ENCODE measurements at places on chromosomes 12 and 14.

DNA sequence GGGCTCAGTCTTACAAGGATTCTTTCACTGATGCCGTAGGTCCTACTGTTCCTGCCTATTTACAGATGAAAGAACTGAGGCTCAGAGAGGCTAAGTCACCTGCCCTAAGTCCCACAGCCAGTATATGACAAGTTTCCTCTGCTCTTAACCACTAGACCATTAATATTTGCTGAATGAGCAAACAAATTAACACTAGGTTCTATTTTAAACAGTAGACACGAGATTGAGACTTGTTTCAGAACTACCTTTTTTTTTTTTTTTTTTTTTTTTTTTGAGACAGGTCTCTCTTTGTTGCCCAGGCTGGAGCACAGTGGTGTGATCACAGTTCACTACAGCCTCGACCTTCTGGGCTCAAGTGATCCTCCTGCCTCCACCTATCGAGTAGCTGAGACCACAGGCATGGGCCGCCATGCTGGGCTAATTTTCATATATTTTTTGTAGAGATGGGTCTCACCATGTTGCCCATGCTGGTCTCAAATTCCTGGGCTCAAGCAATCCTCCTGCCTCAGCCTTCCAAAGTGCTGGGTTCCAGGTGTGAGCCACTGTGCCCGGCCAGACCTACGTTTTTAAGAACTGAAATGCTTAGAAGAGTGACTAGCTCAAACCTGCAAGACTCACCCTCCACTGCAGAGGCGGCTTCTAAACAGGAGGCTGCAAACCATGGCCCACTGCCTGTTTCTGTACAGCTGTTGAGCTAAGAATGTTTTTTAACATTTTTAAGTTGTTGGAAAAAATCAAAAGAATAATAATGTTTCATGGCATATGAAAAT lies 12.9 kb downstream of the SYNE3 start:
- H3K4me3 ChIP-seq, result no peak overlapping the region
- H3K36me3 ChIP-seq, result no peaks in the 10 kb centered on the region
- H3K27ac ChIP-seq, result no peak overlapping the region
- DNase-seq, result no peak
- H3K27me3 ChIP-seq, result no peaks in the 10 kb centered on the region
- no peaks in the 10 kb centered on the region for H3K4me1 ChIP-seq

DNA sequence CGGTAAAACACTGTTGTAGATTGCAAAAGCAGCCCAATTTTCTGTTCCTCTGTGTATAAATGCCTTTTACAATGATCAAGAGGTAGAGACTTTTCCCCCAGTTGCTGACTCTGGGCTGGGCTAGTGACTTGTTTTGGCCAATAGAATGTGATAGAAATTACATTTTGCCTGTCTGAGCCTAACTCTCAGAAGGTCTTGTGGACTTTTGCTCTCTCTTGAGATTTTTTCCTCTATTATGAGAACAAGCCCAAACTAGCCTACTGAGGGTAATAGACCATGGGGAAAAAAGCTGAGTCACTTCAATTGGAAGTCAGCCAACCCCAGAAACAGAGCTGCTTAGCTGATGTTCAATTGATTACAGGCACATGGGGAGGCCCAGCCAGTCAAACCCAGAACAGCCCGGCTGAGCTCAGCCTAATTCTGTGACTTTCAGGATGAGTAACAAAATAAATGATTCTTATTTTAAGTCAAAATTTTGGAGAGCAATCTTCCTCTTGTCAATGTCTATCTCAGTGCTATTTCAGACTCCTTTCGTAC lies 61.4 kb downstream of the MYF5 start:
- no peak overlapping the region for H3K4me3 ChIP-seq
- H3K27me3 ChIP-seq, result no peaks in the 10 kb centered on the region
- H3K27ac ChIP-seq, result no peak overlapping the region
- H3K36me3 ChIP-seq, result peaks cover 60% of the 10 kb centered on the region
- DNase-seq, result no peak
- peaks cover 56% of the 10 kb centered on the region for H3K4me1 ChIP-seq

GRCh38 chr12:56634837-56635791 lies 5.0 kb upstream of the BAZ2A start:
- peaks cover 25% of the 10 kb centered on the region for H3K36me3 ChIP-seq
- peaks cover 58% of the 10 kb centered on the region for H3K4me1 ChIP-seq
- peak; percentile 80 for DNase-seq

GRCh38 chr12:58496411-58497190 lies 423.7 kb downstream of the LRIG3 start:
- DNase-seq, result no peak
- H3K27ac ChIP-seq, result no peak overlapping the region
- peaks cover 2% of the 10 kb centered on the region for H3K4me1 ChIP-seq
- no peaks in the 10 kb centered on the region for H3K36me3 ChIP-seq
- H3K27me3 ChIP-seq, result no peaks in the 10 kb centered on the region

- H3K4me3 ChIP-seq, result no peak overlapping the region
- DNase-seq, result no peak
- no peak overlapping the region for H3K27ac ChIP-seq
Observed at GRCh38 chr12:530308-530707, 70.6 kb downstream of the B4GALNT3 start.

GRCh38 chr12:83092129-83092528 lies 405.4 kb downstream of the TMTC2 start:
- DNase-seq, result no peak
- peaks cover 8% of the 10 kb centered on the region for H3K36me3 ChIP-seq
- H3K4me1 ChIP-seq, result peaks cover 26% of the 10 kb centered on the region
- H3K27ac ChIP-seq, result no peak overlapping the region
- no peak overlapping the region for H3K4me3 ChIP-seq
- no peaks in the 10 kb centered on the region for H3K27me3 ChIP-seq

DNA sequence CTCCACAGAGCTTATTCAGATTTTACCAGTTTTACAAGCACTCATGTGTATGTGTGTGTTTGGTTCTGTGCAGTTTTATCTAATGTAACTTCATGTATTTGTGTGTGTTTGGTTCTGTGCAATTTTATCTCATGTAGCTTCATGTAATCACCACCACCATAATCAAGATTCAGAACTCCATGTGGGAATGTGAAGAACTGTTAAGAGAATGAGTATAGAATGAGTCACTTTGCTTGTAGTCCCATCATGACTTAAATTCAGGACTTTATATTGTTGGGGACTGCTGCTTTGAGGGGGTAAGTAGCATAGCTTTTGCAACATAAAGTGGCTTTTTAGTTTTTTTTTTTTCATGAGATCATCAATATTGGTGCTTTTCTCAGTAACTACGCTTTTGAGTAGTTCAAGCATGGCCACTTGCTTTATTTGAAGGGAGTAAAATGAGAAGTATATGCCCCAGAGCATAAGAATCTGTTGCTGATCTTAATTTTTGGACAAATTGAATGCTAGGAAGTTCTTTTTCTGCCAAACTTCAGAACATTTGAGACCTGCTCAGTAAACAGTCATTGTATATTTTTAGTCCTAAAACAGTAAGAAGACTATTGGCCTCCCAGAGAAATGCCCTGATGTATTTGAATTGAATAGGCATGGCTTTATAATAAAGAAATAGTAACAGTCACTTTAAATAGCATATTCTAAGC lies 28.8 kb downstream of the PROX2 start:
- H3K4me3 ChIP-seq, result no peak overlapping the region
- no peak overlapping the region for H3K27ac ChIP-seq
- H3K27me3 ChIP-seq, result no peaks in the 10 kb centered on the region
- H3K36me3 ChIP-seq, result no peaks in the 10 kb centered on the region
- no peaks in the 10 kb centered on the region for H3K4me1 ChIP-seq

DNA sequence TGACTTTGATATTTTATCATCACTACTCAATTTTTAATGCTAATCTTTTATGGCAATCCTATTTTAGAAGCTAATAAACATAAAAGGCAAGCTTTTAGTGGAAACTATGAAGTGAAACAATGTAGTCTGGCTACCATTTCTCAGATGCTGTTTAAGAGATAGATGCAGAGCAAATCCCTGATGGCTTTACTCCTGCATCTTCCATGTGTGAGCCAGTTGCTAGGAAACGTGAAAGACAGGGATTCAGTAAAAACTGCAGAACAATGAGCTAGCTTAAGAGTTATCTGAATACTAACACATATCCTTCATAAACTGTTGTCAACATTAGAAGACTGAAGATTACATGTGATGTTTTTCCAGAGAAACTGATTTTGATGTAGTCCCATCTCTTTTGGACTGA lies 112.6 kb downstream of the SLC2A13 start:
- DNase-seq, result no peak
- H3K27ac ChIP-seq, result no peak overlapping the region
- peaks cover 27% of the 10 kb centered on the region for H3K36me3 ChIP-seq

- H3K27ac ChIP-seq, result no peak overlapping the region
- no peak for DNase-seq
- H3K27me3 ChIP-seq, result peaks cover 3% of the 10 kb centered on the region
Observed at GRCh38 chr12:126353604-126354003, 1288.4 kb downstream of the AACS start.

GRCh38 chr14:59187802-59188460 lies 536 bp upstream of the DAAM1 start:
- H3K4me3 ChIP-seq, result peak overlapping the region; percentile 93
- peaks cover 35% of the 10 kb centered on the region for H3K27me3 ChIP-seq
- peak; percentile 16 for DNase-seq
- H3K36me3 ChIP-seq, result no peaks in the 10 kb centered on the region
- H3K4me1 ChIP-seq, result peaks cover 17% of the 10 kb centered on the region
- H3K27ac ChIP-seq, result peak overlapping the region; percentile 52

- DNase-seq, result no peak
- H3K36me3 ChIP-seq, result no peaks in the 10 kb centered on the region
- H3K4me3 ChIP-seq, result no peak overlapping the region
- no peak overlapping the region for H3K27ac ChIP-seq
Observed at GRCh38 chr12:5524116-5524768, 92.3 kb downstream of the NTF3 start.

DNA sequence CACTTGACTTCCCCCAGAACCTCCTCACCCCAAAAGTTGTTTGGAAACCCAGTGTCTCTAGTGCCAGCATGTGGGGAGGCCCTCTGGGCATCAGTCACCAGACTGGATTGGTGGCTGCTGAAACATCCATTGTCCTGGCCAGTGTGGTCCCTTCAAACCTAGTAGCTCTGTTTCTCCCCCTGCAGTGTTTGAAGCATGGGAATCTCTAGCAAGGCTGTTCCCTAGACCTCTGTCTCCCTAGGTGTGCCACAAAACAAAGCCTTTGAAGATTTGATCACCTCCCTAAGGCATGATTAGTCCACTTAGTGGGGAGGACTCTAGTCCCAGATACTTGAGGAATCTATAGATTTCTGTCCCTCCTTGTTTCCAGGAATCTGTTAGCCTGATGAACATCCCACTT lies 60.3 kb downstream of the ARF6 start:
- H3K4me1 ChIP-seq, result no peaks in the 10 kb centered on the region
- H3K27ac ChIP-seq, result no peak overlapping the region
- no peak overlapping the region for H3K4me3 ChIP-seq
- DNase-seq, result no peak
- no peaks in the 10 kb centered on the region for H3K36me3 ChIP-seq

DNA sequence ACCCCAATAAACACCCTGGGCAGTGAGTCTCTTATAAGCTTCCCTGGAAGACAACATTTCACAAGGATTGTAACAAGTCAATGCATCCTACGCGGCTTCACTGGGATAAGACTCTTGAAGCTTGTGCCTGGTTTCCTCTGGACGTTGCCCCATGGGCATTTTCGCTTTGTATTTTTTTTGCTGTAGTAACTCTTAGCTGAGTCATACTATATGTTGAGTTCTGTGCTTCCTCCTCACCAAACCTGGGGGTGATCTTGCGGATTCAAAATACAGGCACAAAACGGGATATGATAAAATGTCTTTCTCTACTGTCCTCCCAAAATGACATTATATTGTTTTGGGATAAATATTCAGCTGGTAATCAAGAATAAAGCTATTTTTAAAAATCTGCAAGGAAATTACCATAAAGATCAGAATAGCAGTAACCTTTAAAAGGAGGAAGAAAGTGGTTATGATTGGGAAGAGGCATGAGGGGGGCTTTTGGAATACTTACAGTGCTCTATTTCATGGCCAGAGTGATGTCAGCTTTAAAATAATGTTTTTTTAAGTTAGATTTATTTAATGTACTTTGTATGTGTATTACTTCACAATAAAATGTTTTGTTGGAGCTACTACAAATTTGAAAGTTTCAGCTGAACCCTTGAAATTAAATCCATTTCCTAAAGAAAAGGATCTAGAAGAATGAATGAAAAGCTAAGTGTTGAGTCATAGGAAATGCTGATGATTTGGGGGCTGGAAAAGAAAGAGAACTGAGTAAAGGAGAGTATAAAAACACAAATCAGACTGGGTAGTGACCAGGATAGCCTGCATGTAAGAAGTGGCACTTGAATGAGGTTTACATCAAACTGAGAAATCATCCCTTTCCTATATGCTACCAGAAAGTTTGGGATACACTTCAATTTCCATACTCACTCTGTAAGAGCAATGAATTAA lies 14.7 kb downstream of the BTBD7 start:
- H3K4me3 ChIP-seq, result no peak overlapping the region
- H3K27ac ChIP-seq, result peak overlapping the region; percentile 43
- DNase-seq, result no peak
- 0 out of 2 replicates have a peak, but pooled peaks cover 3% of the 10 kb centered on the region for H3K36me3 ChIP-seq
- H3K4me1 ChIP-seq, result peaks cover 28% of the 10 kb centered on the region

DNA sequence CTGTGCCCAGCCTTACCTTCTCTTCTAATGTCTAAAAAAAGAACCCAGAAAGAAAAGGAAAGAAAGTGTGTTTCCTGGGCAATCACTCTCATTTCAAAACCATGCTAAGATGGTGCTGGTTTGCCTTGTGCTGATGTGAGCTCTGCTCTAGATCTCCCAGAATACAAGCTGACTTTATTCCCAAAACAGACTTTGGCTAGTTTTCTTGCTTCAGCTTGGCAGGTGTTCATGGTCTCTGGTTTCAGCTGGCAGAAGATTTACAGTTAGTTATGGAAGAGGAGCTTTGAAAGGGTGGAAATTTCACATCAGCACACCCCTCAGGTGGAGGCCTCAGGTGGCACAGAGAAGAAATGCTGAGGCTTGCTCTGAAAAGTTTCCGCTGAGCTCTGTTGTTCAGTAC lies 34.4 kb downstream of the PPP1R36 start:
- no peaks in the 10 kb centered on the region for H3K36me3 ChIP-seq
- no peak for DNase-seq
- H3K27me3 ChIP-seq, result no peaks in the 10 kb centered on the region
- peaks cover 19% of the 10 kb centered on the region for H3K4me1 ChIP-seq

DNA sequence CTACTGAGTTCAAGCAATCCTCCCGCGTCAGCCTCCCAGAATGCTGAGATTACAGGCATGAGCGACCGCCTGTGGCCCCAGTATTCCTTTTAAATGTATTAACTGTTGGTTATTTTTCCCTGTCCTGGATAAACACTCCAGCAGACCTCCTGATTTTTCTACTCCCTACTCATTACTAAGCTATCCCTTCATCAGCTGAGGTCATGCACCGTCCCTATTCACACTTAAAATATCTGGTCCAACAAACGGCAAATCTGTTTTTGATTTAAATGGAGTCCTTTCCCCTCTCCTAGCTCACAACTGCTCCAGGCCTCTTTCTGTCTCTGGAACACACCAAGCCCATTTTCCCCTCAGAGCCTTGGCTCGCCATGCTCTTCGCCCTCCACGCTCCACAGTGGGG lies 1003.3 kb upstream of the TMEM132C start:
- H3K27ac ChIP-seq, result no peak overlapping the region
- H3K4me3 ChIP-seq, result no peak overlapping the region
- H3K4me1 ChIP-seq, result no peaks in the 10 kb centered on the region
- DNase-seq, result no peak
- peaks cover 10% of the 10 kb centered on the region for H3K27me3 ChIP-seq
- peaks cover 69% of the 10 kb centered on the region for H3K36me3 ChIP-seq

All from WTC11 (cell line).